8988T (cell line): ENCODE measurements at places on chromosomes 4 and X.

- no peak for DNase-seq
Observed at GRCh38 chr4:82352825-82353366, 20.9 kb downstream of the HNRNPD start.

- no peak for DNase-seq
Observed at GRCh38 chr4:3387943-3388361, 53.8 kb upstream of the HGFAC start.

DNA sequence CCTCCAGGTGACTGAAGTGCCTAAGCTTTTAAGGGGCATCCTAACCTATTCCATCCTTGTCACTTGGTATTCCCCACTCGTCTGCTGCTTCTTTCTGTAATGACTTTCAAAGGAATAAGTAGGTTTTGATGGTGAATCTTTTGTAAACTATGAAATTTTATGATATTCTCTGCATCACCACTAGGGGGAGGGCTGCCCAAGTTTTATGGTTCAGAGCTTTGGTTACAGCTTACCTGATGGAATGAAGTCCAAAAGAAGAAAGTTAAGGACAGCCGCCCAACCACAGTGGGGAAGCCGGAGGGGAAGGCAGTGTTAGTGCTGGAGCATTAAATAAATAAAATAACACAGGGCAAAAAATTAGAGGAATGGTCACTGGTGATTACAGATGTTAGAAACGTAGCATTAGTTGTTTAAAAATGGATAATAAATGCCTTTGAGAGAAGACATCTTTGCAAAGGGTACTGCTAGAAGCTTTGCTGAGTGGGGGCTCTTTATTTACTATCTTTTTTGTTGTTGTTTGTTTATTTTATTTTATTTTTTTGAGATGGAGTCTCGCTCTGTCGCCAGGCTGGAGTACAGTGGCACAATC, 204.9 kb downstream of the GBA3 start:
- no peak for DNase-seq

GRCh38 chr4:6695660-6696610, 2.3 kb downstream of the S100P start:
- DNase-seq = no peak

GRCh38 chrX:20461576-20461975, 194.9 kb upstream of the RPS6KA3 start:
- no peak for DNase-seq

DNA sequence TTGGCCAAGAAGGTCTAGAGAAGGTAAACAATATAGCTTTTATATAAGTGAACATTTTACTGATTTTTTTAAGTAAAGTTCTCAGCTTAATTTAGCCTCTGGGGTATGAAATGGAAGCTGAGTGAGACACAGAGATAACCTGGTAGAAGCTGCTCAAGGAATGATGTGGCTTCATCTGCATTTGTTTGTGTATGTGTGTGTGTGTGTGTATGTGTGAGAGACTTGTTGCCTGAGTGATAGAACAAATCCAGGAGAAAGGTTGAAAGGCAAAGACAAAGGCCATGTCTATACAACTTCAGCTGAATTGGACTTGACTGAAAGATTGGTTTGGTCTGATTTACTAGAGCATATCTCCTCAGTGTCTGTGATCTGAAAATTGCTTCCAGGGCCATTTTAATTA, 63.6 kb downstream of the PCDH7 start:
- no peak for DNase-seq

DNA sequence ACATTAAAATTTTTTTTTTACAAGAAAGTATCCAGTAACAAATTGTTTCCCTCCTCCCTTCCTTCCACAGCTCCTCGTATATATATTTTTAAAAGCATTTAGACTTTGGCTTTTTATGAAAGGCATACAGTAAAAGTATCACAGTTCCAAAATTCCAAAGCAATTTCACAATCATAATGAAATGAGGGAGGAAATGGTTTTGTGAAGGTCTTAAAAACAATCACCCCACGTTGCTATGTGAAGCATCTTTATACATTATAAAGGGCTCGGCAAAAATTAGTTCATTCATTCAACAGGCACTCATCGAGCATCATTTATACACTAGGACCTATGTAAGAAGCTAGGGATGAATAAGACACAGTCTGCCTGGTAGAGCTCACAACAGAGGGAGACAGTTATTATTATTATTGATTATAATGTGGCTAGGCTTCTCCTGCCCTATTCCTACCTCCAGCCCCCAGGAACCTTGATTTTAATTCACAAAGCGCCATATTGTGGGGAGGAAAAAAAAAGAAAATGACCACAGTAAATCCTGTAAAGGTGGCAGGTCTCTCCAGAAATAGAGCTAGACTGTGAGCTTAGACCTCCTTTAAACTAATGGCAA, 239.9 kb downstream of the MAML3 start:
- DNase-seq = no peak

GRCh38 chr4:153522802-153523094, 56.6 kb downstream of the TMEM131L start:
- no peak for DNase-seq

- no peak for DNase-seq
Observed at GRCh38 chr4:39104255-39104654, 42.2 kb downstream of the KLHL5 start.

DNA sequence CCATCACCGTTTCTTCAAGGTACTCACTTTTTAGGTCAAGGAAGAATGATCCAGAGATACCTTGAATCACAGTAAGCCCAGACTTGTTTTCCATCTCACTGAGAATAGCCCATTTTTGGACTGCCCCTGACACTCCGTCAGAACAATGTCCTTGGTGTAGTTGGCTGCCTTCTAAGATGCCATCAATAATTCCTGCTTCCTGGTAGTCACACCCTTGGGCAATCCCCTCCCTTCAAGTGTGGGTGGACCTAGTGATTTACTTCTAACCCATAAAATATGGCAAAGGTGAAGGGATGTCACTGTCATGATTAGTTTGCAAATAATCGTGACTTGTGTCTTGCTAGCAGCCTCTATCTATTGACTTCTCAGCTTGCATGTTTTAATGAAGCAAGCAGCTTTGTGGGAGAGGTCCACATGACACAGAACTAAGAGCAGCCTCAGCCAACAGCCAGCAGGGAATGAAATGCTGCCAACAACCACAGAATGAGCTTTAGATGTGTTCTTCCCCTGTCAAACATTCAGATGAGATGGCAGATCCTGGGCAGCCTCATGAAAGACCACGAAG, 20.0 kb upstream of the KLHL34 start:
- no peak for DNase-seq

- DNase-seq = no peak
Observed at GRCh38 chr4:100082852-100083251, 107.4 kb downstream of the DDIT4L start.

GRCh38 chr4:32826169-32826568, 2106.0 kb downstream of the PCDH7 start:
- DNase-seq = no peak

- DNase-seq = no peak
Observed at GRCh38 chr4:174193438-174194374, 89.8 kb downstream of the FBXO8 start.

DNA sequence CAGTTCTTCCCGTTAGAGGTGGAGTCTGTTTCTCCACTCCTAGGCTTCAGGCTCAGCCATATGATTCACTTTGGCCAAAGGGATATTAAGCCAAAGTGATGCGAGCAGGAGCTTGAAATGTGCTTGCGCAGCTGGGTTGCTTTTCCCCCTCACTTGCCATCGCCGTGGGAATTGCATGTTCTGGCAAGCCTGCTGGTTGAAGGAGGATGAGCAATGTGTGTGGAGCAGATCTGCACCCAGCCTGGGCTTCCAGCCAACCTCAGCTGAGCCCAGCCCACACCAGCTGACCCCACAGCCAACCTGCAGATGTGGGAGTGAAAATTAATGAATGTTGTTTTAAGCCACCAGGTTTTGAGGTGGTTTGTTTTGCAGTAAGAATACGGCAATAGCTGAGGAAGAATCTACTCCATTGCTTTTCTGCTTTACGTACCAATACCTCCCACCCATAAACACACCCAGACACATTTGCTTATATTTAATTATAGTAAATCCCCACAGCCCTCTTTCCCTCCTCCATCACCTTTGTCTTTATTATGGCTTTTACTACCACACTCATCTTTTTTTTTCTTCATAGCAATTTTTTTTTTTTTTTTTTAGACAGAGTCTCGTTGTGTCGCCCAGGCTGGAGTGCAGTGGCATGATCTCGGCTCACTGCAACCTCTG, 132.8 kb upstream of the FUNDC1 start:
- no peak for DNase-seq

DNA sequence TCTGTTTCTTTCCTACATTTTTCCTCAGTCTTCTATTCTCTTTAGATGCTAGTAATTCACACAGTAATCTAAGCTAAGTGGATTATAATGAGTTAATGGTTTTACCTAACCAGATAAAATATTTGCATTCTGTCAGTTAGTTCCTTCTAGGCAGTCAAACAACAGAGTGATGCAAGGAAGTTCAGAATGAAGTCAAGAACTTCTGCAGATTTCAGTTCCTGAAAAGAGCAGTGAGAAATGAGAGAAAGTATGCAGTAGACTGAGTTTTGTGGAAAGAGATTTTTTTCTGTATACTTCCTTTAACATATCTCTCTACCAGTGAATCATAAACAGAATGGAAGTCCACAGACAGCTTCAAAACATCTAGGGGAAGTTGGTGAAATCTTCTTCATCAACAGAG, 774.0 kb upstream of the POU3F4 start:
- DNase-seq = no peak

GRCh38 chrX:8845060-8845459, 43.9 kb upstream of the FAM9A start:
- no peak for DNase-seq

GRCh38 chr4:104896660-104897645, 249.7 kb upstream of the TET2 start:
- no peak for DNase-seq

GRCh38 chr4:77232653-77233052, 75.6 kb downstream of the CCNG2 start:
- no peak for DNase-seq

DNA sequence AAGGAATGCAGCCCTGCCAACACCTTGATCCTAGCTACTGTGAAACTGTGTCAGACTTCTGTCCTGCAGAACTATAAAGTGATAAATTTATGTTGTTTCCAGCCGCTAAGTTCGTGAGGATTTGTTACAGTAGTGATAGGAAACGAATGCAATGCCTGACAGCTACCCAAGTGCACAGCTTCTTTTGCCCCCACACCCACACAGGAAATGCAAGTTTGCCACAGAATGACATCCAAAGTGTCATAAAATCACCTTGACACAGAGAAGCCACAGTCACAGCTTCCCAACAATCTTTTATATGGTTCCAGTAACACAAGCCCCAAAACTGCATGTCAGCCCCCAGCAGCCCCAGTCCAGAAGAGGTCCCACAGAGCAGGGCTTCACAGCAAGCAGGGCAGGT, 216.9 kb upstream of the S100G start:
- no peak for DNase-seq

DNA sequence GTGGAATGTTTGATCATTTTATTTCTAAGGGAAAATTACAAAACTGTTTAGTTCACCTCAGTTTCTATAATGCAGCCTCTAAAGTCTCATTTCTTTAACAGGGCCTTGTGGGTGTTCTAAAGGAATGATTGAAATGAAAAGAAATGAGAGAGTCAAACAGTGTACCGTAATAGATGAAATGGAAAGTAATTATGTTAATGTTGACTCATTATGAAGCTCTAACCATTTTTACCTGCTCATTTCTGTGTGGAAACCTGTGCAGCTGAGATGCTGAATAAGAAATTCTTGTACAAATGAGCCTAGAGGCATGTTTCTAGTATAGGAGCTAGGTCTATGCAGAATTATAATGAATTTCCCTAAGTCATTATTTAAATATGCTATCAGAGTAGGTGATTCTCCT, 45.2 kb upstream of the RPA4 start:
- DNase-seq = no peak

DNA sequence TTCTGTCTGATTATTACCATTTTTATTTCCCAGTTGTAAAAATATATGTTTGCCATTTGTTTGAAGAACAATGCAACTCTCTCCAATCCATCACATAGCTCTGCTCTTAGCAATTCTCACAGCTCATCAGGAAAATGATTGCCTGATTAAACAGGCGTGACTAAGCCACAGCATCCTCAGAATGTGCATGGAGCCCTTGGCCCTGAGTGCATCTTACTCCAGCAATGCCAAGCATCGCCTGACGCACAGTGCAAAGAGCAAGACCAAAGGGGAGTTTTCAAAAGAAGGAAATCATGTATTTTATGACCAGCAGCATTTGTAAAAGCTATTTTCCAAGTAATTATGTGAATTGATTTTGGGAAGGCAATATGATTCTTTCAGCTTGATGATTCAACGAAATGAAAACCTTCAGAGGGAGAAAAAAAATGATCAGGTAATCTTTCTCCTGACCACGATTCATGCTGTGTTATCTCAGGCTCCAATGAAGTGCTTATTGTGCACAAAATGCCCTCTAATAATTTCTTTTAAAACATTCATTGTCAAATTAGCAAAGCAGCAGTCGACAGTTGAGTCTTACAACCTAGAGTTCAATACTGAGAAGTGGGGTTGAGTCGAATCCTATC, 138.0 kb upstream of the FAM9B start:
- DNase-seq = no peak

DNA sequence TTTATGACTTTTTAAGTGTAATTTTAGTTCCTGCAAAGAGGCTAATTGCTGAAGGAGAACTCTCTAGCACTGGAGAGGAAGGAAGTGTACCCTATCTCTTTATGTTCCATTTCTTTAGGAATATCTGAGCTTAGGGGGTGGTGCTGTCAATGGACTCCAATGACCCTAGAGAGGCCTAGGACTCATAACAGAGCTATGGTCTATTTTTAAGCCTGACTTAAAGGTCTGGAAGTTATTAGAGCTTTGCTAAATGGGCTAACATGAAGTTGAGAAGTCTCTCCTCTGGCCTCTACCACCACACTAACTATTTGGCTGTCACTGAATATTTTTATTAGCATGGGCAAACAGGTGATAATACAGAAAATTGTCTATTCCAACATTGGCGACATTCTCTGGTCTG, 152.2 kb downstream of the SPATA18 start:
- no peak for DNase-seq

GRCh38 chr4:26343038-26343398, 22.2 kb downstream of the RBPJ start:
- DNase-seq = no peak

DNA sequence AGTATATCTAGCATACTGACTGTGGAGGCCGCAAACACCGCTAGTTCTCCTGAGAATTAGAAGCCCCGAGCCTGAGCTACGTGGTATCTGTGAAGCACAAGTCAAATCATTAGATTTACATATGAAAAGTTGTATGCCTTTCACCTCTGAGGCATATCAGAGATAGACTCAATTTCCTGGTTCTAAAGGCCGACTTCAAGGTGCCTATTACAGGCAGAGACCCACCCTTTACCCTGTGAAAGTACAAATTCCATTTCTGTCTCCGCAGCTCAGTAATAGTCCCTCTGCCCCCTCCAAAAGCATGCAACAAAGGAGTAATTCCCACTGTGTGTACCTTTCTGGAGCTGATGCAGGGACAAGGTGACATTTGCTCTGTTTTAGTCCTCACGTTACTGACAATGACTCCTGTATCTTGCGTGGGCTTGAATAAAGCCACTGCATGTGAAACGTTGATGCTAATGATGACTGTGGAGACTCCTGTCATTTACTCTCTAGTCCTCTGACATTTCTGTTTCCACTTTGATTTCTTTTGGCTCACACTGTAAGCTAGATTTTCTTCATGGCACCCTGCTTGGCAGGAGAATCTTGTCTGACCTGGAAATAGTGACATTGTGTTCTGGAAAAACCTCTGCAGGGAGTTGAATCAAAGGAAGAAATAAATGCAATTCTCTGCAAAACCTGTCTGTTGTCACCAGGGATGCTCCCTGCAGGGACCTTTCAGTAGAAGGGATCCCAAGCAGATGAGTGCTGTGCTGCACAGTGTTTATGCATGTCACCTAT, 273.2 kb upstream of the EMCN start:
- no peak for DNase-seq
